Activated T-cell treated with anti-CD3 and anti-CD28 coated beads for 4 hours (primary cell): ENCODE measurements at places on chromosomes 13 and 19.

DNA sequence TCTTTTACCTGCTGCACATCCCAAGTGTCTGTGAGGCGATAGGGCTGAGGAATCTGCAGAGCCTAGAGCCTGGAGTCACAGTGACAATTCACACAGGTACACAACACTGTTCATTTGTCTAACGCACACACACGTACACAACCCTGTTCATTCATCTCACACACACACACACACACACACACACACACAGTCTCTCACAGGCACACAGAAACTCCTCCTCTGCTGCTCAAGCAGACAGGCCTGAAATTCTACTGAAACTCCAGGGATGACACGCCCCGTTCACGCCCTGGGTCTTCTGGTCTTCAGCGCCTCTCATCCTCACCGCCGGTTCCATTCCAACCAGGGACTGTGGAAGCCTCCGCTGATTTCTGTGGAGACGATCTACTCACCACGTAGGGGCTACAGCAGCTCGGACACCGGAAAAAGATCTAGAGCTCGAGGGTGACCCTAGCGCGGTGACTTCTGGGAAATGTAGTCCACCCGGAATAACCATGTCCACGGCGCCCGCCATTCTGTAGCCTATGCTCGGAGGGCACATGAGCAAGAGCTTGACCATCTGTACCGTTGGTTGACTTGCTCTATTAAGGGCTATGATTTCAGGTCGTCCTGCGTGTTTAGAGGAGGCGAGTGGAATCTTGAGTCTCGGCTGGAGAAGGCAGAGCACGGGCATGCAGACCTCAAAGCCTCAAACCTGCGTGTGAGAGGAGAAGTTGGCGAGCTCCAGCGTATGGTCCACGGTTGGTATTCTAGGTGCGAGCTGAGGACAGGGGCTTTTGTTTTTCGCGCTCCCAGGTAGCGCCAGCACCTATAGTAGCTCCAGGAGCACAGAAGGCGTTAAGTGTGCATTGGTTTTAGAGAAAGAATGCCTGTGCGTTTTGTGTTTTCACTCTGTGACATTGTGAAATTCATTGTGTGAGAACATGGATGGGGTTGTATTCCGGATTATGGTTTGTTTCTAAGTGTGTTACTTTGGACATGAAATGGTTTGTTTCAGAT lies 33.4 kb downstream of the ZNF45 start:
- peak; percentile 54 for DNase-seq

DNA sequence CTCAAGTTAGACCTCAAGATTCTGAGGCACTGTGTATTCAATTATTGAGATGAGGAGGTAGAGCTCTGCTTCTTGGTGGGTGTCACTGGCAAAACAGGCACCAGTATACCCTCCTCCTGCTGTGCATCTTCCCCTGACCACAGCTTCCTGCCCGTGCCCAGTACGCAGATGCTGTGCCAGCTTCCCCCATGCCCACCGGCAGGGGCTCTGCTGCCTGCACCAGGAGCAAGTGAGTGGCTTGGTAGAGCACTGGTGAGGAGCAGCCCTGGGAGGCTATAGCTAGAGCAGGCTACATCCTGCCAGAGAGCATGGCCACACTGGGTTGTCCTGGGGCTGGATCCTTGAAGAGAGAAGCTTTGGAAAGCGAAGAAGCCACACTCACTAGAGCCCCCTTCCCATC lies 21.0 kb upstream of the RNF17 start:
- DNase-seq = no peak

- DNase-seq = no peak
These were observed 152.7 kb downstream of the TNFRSF19 start for GRCh38 chr13:23722726-23723453.

GRCh38 chr19:43643326-43643725 lies 3.7 kb upstream of the CADM4 start:
- DNase-seq = no peak

GRCh38 chr19:5897189-5897969 lies 6.2 kb downstream of the NDUFA11 start:
- DNase-seq = no peak
